ENCODE measurements at places on chromosomes 12 and 14.

DNA sequence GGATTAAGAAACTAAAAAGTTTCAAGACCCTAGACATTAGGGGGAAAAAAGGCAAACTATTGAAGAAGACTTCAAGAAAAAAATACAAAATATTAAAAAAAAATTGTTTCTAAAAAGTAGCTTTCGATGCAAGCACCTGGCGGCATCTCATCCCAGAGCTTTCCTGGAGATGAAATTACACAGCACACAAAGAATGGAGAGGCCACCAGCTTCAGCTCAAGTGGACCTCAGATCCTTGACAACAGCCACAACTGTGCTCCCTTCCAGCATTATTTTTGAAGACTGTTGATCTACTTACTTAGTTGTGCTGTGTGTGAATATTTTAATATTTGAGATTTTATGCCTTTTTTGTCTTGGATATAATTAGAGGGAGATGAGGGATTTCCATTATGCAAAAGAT is 479.0 kb downstream of the GLT1D1 start:
- DNase-seq = no peak

- peak; percentile 38 for DNase-seq
Observed at GRCh38 chr12:131137836-131138637, 184.3 kb downstream of the ADGRD1 start.

DNA sequence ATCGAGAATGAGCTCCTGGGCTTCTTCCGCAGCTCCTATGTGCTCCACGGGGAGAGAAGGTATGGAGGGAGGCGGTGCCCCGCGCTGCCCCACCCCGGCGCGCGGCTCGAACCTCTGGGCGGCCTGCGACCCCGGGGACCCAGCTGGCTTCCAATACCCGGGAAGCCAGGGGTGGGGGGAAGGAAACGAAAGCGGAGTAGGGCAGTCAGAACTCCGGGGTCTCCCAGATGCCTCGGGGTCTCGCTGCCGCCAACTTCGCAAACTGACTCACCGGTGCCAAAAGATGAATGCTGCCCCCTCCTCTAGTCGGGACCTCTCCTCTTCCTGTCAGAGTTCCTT is 1.3 kb downstream of the TRHDE start:
- no peak for DNase-seq

GRCh38 chr12:95202691-95203486 is 14.4 kb downstream of the FGD6 start:
- no peak for DNase-seq

GRCh38 chr12:54039417-54040147 is 6.7 kb downstream of the HOXC5 start:
- no peak for DNase-seq

GRCh38 chr14:100472094-100472455 is 115.1 kb downstream of the BEGAIN start:
- DNase-seq = no peak

GRCh38 chr12:18206198-18206597 is 55.1 kb upstream of the PIK3C2G start:
- DNase-seq = no peak

GRCh38 chr12:96497855-96498254 is 8.5 kb downstream of the CFAP54 start:
- DNase-seq = no peak

DNA sequence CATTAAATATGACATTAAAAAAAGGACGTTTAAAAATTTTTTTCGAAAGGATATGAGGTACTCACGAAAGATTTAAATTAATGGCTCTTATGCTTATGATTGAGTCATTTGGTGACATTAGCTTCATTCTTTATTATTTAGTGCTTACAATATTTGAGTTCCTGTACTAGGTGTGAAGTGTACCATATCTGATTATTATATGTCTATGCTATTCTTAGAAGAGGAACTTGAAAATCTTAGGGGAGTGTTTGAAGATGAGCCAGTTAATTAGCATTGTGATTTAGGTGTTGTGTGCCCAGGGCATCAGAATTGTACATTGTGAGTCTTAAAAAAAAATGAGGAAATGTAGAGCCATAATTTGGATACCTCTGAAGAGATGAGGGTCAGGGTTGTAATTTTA is 118.6 kb downstream of the FUT8 start:
- DNase-seq = no peak

DNA sequence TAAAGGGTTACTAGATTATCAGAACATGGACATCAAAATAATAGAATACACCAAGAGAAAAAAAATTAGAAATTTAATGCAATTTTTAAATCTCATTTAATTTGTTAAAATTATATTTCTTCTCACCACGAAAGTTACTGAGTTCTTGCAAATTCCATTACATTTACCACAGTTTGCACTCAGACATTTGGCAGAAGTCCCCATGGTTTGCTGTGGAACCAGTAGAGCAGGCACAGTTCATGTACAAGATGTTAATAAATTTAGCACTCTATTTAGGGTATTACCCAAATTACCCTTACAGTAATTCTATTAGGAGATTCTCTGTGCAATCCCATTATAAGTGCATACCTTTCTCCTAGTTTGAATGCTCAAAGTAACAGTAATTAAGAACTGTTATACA is 9.7 kb downstream of the SCN8A start:
- no peak for DNase-seq

GRCh38 chr12:19021646-19022045 is 107.9 kb upstream of the PLEKHA5 start:
- no peak for DNase-seq

GRCh38 chr14:90061685-90062126 is at the start of gene KCNK13:
KCNK13 (plus strand) TSS chr14:90061994; CDS start chr14:90062206, 212 bp downstream.
- DNase-seq = peak; percentile 53

- DNase-seq = no peak
Observed at GRCh38 chr12:123160801-123161487, 10.1 kb upstream of the PITPNM2 start.

DNA sequence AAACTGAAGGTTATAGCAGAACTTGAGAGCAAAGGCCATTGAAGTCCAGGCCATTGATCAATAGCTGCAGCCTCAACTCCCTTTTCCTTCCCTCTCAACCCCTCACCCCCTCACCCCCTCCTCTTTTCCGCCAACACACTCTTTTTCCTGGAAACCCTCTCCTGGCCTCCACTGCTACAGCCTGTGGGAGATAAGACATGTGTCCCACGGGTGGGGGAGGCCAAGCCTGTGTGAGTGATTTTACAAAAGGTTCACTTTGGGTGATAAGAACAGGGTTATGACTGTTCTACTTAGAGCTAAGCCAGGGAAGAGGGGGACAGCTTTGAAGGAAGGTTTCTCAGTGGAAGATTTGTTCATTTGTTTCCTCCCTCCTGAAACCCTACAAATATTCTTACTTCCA is 9.2 kb upstream of the FGF23 start:
- no peak for DNase-seq

DNA sequence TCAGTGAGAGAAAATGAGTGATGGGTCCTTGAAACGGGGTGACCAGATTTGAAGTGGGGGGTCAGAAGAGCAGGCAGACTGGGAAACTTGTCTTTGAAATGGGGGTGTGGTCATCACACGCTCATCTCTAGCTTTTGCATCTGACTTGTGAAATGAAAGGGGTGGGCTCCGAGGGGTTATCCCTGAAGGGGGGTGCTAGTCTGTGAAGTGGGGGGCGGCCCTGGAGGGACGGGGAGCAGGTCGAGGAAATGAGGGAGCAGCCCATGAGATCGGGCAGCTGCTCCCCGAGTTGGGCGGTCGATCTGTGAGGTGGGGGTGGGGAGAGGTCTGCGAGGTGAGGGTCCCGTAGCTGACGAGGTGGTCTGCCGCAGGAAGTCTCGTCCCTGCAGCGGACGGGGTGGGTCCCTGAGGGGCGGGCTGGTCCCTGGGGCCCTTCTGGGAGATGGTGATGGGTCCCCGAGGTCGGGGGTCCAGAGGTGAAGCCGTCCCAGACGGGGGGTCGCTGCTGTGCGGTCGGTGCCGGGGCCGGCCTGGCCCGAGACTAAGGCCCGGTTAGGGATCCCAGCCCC is 542 bp downstream of the PXN start:
- DNase-seq = no peak

Measured in WERI-Rb-1 (cell line).